Stimulated activated CD4-positive, alpha-beta T cell treated with anti-CD3 and anti-CD28 coated beads, Interleukin-15, amount 100 ng/mL, for 24 hours (primary cell): ENCODE measurements at places on chromosomes 4 and X.

DNA sequence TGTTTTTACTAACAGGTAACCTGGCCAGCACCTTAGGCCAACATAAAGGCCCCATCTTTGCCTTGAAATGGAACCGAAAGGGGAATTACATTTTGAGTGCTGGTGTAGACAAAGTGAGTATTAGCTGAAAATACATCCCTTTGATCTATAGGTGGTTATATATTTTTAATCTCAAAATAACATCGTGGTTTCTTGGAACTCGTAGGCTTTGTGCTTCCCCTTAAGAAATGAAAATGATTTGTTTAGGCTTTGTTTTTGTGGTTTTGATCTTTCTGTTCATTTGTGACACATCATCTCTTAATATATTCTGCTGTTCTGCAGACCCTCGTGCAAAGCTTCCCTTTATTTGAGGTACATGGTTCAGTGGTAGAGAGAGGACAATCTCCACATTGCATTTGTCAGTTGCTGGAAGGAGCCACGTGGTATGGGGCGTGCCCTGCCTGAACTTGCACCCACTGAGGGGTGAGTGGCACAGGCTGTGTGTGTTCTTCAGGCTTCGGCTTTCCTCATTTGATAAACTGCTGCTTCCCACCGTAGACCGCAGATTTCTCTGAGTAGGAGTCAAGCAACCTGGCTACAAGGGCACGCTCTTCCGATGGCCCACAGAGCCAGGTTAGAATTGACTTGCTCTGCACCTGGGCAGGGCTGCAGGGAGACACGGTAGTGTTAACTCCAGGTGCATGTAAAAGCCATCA lies 72.2 kb downstream of the GPR143 start:
- no peak for DNase-seq

DNA sequence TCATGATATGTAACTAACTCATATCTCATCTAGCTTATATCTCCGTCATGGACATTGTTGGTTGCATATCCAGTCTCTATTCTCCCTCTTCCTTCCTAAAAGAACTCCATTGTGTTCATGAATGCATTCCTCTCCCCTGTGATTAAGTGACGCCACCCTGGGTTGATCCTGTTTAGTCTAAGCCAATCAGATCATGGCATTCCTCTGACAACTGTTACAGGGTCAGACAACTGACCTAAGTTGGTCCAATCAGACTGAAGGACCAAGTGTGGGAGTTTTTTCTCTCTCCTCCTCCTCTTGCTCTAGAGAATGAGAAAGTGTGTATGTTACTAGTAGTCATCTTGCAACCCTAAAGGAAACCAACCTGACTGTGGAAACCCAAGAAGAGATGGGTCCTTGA lies 3.6 kb downstream of the APOO start:
- no peak for DNase-seq

DNA sequence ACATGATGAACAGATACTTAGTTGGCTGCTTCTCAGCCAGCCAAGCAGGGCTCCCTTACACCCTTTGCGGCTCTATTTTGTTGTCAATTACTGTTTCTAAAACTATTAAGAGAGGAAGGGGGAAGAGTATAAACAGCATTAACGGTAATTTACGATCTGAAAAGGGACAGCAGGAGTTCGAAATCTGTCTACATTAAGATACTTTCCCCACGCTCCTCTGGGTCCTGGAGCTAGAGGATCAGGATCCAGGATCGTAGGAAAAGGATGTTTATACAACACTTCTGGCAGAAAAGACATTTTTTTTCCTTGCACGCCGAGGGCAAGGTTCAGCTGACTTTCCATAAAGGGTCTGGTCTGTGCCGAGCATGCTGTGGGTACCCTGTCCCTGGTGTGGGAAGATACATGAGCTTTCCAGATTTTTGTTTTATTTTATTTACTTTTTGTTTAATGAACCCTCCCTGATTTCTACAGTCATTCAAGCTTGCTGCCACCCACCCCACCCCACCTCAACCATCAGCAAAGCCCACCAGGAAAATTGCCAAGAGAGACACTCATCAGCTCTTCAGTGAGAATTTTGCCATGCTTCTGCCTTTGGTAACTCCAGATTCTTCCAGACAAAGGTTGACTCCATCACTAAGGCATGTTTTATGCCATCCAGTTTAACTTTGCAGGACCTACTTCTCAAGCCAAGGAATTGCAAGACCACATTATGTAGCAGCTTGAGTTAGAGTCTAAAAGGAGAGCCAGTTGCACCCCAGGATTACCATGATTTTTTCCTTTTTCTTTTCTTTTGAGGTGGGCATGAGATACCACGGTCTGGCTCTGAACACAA lies 188.1 kb downstream of the QDPR start:
- DNase-seq, result no peak

DNA sequence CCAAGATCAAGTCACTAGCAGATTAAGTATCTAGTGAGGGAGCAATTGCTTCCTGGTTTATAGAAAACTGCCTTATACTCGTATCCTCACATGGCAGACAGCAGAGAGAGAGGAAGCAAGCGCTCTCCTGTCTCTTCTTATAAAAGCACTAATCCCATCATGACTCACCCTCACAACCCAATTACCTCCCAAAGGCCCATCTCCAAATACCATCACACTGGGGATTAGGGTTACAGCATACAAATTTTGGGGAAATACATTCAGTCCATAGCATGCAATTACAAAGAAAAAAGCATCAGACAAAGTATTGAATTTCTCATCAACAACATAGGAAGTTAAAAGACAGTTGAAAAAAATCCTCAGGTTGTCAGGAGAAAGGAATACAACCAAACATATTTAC lies 292.6 kb downstream of the IQCM start:
- DNase-seq, result no peak

- no peak for DNase-seq
Measured at GRCh38 chrX:110120025-110120424, 117.1 kb downstream of the TMEM164 start.

DNA sequence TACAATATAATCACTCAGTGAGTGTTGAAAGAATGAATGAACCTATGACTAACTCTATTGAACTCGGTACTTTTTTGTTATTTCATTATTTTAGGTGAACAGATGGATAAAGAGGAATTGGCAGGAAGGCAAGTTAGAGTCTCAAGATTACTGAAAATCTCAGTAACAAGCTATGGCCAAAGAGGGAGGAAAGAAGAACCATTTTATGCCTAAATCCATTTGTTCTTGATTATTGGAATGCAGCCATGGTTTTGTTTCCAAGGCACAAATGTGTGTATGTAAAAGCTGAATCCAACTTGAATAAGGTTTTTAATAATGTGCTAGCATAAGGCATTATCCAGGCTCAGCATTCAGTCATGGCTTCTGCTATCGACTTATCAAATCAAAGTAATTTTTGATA lies 196.4 kb downstream of the DTHD1 start:
- no peak for DNase-seq

GRCh38 chr4:177313263-177313662 lies 3.6 kb downstream of the NEIL3 start:
- DNase-seq, result no peak

DNA sequence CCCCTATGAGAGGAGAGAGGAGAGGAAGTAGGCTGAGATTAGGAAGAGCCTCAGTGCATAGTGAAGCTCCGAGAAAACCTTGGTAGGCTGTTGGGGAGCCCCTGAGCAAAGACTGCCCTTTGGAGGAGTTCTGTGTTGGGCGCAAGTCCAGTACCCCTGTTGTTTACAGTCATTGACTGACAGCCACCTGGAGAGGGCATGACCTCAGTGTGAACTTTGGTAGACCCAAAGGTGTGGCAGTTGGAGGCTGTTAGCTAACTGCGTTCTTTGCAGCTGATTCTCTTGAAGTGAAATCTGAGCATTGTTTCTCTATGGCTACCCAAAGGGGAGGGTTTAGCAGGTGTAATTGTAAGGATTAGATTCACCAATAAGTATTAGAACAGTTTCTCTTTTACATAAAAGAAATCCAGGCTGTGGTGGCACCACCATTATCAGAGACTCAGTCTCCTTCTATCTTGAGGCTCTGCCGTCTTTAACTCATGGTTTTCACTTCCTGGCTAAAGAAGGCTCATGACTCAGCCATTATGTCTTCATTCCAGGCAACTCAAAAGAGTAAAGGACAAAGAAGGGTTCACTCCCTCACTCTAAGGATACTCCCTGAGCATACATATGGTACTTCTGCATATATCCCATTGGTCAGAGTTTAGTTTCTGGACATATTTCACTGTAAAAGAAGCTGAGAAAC lies 33.4 kb downstream of the ANXA3 start:
- no peak for DNase-seq

- DNase-seq, result no peak
Measured at GRCh38 chrX:40759374-40759773, 24.0 kb upstream of the MED14 start.
